HFFc6 (cell line): ENCODE measurements at places on chromosomes 16 and 17. TPM values are rescaled to one million over a fixed set of nuclear protein-coding genes. Genes with fewer than 3 reads are reported as not detected.
A peak's percentile ranks its signal among the peaks of the same experiment; 100 is the strongest.

DNA sequence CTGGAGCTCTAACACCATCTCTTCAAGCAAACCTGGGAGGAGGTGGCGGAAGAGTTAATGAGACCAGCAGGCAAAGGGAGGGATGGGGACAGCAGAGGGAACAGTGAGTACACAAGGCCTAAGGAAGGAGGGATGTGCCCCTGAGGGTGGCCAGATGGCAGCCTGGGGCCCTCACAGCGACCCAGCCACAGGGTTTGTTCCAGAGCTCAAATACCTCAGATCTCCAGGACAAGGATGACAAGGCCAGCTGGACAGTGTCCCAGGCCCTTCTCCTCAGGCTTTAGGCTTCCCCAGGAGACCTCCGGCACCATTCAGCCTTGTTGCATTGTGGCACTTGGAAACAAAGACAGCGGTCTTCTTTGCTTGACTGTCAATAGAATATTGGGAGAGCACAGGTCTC lies 14.9 kb downstream of the CDIP1 start:
- DNase-seq: no peak

GRCh38 chr16:70577256-70577698 lies 53.7 kb downstream of the SF3B3 start:
- peak; percentile 76 for DNase-seq

DNA sequence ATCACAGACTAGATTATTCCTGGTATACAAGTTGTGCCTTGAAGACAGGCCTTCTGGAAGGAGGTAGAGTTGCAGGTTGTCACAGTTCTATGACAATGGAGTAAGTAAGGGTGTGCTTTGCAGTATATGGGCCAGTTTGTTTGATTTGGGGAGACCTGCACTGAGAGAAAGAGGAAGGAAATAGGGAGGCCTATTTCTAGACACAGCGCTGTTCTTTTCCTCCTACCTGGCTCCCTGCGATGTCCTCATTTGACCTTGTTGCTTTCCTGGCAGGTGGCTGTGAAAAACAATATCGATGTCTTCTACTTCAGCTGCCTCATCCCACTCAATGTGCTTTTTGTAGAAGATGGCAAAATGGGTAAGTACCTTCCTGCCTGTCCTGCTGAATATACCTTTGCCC lies 22.5 kb upstream of the RASL10B start:
- DNase-seq: no peak

- no peak for DNase-seq
Observed at GRCh38 chr16:50445621-50446555, 77.1 kb upstream of the BRD7 start.

- no peak for DNase-seq
Observed at GRCh38 chr17:1012823-1013728, 16.1 kb downstream of the TIMM22 start.

DNA sequence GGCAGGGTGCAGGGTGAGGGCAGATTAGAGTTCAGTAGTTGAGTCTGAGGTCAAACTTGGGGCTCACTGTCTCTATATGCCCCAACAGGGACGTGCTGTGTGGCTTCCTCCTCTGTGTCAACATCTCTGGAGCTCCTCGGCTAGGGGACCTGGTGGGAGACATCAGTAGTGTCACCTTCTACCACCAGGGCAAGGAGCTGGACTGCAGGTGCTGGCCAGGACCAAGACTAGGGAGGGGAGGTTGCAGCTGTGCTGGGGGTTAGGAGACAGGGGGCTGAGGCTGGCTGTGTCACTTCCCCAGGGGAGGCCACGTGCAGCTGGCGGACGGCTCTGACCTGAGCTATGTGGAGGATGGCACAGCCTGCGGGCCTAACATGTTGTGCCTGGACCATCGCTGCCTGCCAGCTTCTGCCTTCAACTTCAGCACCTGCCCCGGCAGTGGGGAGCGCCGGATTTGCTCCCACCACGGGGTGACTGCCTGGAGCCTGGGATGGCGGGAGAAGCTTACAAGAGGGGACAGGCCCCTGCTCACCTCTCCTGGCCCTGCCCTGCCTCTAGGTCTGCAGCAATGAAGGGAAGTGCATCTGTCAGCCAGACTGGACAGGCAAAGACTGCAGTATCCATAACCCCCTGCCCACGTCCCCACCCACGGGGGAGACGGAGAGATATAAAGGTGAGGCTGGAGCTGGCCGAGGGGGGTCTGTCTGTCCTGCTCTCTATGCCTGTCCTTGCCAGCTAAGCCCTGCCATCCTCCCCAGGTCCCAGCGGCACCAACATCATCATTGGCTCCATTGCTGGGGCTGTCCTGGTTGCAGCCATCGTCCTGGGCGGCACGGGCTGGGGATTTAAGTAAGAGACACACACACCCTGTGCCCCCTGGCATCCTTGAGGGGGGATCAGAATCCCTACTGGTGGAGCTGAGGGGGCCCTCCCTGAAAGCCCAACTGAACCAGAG lies 18.9 kb downstream of the ADAM11 start:
- DNase-seq: no peak

- no peak for DNase-seq
Observed at GRCh38 chr16:56303066-56303715, 111.9 kb downstream of the GNAO1 start.

DNA sequence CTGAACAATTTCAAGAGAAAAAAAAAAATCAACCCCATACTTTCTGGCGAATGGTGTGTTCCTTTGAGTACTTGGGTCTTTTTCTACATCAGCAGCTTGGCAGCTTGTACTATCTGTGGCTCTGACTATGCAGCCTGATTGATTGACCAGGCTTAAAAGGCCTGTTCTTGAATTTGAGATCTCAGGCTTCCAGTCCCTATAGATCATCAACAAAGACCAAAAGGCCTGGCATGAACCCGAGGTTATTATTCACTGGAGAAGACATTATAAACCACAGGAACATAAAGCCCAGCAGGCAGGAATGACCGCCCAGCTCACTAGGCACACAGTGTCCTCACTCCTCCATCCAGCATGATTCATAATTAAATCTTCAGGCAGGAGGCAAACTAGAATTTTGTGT lies 32.1 kb upstream of the CDH3 start:
- DNase-seq: no peak

DNA sequence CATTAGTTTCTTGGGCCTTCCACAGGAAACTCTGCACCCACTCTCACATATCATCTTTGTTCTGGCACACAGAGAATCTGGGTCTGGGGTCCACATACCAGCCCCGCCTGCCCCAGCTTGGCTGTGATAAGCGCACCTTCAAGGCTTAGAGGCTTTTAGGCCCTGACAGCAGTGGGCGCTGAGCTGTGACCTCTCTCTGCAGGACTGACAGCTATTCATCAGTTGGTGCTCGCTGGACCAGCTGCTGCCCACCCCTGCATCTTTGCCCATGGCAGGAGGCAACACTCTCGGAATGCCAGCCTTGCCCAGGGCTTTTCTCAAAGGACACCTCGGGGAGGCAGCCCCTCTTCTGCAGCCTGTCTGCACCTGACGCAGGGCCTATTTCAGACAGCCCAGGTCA lies 62.9 kb downstream of the SDK2 start:
- no peak for DNase-seq

DNA sequence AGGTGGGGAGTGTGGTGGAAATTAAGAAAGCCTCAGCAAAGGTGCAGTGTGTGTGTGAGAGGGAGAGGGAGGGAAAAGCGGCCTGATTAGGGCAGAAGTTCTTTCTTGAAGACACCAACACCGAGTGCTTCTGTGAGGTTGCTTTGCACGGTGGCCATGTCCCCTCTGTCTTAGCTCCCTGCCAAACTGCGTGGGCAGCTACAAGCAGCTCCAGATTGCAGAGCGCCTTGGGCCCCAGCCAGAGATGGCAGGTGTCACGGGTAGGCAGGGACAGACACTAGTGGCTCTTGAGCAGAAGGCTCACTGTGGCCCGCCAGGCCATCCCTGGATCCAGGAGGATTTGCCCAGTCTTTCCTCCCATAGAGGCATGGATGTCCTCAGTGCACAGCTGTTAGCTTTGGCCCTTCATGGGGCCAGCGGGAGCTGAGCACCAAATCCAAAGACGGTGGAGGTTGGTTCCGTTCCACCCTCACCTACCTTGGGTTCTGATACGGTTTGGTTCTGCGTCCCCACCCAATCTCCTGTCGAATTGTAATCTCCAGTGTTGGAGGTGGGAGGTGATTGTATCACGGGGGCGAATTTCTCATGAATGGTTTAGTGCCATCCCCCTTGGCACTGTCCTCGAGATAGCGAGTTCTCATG lies 21.4 kb downstream of the KIAA0513 start:
- no peak for DNase-seq

GRCh38 chr17:59838052-59838916 lies 54.5 kb downstream of the TUBD1 start:
- DNase-seq: peak; percentile 43

MRM1 gene
- 8.0 and 8.9 TPM in 2 replicates for total RNA-seq

SLC47A1 gene
- total RNA-seq: not detected in 3 replicates

GALR2 gene
- total RNA-seq: 0.14 to 0.15 TPM in 2 of 3 replicates, not detected in the other

DNAI2 gene
- not detected in 3 replicates for total RNA-seq

CES3 gene
- 0.12 to 0.34 TPM in 2 of 3 replicates, not detected in the other for total RNA-seq
